ENCODE measurements at places on chromosomes 16 and 17.
A peak's percentile ranks its signal among the peaks of the same experiment; 100 is the strongest.

- DNase-seq: no peak
Measured at GRCh38 chr16:17452922-17453321, 17.8 kb downstream of the XYLT1 start.

GRCh38 chr17:76953946-76954345 is 85.7 kb downstream of the MGAT5B start:
- no peak for DNase-seq

- DNase-seq: no peak
Measured at GRCh38 chr16:21991621-21992020, 9.3 kb downstream of the PDZD9 start.

DNA sequence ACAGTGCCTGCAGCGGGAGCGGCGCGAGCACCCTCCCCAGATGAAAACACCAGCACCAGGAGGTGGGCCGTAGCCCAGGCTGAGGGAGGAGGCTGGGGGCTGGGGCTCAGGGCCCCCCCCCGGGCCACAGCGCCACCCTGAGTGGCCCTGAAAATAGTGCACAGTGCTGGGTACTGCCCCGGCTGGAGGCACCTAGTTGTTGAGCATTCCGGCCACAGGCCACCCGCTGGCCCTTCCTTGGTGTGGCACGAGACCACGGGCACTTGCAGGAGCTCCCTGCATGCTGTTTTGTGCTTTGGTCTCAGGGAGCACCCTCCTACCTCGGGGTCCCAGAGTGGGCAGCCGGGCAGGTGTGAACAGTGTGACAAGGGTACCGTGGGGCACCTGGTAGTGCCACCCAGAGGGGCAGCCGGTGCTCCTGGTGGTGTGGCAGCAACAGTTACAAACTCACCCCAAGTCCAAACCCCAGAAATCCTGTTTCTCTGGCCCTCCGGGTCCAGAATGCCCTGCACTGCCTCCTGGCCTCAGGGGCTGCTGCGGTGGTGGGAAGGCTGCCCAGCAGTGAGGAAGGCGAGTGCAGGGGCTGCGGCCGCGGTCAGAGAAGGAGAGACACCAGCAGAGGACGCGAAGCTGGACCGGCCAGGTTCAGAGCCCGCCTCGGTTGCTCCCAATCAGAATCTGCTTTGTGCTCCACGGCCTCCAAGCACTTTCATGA is 11.9 kb downstream of the FSCN2 start:
- DNase-seq: no peak

DNA sequence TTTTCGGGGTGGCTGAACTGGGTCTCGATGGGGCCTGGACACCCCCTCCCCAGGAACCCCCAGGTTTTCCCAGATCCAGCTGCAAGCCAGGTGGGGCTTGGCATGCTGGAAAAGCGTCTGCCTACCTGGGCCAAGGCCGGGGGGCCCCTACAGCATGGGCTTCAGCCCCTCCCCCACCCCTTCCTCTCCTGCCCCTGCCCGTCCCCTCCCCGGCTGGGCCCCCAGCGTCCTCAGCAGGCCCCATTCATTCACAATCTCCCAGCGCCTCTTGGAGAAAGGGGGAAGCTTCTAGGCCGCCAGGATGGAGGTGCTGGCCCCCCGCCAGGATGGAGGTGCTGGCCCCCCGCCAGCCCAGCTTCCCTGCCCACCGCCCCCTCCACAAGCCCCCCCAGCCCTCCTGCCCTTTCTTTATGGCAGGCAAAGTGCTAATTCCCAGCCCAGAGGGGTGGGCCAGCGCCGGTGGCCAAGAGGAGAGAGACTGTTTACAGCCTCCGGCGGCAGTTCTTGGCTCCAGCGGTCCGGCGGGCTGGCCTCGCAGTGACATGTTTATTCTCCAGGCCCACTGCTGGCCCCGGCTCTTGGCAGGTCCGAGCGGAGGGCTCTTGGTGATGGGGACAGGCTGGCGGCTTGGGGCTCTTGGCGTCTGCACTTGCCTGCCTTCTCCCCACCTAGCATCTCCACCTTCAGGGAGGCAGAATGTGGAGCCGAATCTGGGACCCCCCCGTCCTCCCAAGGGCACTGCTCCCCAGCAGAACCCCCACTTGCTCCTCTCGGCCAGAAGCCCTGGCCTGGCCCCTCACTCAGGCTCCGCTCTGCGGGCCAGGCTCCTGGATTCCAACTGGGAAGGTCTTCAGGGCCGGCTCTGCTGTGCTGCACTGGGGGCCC is 94.4 kb upstream of the CIBAR2 start:
- peak; percentile 70 for DNase-seq

DNA sequence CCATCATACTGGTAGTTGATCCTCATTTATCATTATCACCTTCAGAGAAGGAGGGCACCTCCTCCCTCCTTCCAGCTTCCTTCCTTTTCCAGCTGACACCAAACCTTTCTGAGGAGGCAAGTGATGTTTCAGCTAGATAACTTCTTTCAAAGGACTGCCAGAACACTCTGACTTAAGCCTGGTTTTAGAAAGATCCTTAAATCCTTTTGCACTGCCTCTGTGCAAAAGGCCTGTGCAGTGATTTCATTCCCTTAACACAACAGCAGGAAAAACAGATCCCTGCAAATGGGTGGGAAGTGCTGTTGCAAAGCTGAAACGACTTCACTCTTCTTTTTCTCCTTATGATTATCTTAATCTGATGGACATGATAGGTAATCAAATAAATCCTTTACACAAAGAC is 7.1 kb upstream of the KRT23 start:
- DNase-seq: no peak

GRCh38 chr17:16036261-16036660 is 36.6 kb downstream of the TTC19 start:
- no peak for DNase-seq

DNA sequence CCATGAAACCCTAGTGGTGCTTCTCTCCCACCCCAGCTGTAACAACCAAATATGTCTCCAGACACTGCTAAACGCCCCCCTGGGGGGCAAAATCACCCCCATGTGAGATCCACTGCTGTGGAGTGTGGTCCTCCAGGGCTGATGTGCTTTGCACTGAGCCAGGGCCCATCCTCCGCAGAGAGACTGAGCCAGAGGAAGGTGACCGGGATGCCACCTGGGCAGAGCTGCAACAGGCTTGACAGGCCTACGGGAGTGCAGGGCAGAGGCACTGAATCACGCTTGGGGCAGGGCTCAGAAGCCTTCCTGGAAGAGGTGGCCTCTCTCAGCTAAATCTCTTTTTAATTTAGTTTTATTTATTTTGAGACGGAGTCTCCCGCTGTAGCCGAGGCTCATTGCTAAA is 4.4 kb downstream of the GJD3 start:
- no peak for DNase-seq

DNA sequence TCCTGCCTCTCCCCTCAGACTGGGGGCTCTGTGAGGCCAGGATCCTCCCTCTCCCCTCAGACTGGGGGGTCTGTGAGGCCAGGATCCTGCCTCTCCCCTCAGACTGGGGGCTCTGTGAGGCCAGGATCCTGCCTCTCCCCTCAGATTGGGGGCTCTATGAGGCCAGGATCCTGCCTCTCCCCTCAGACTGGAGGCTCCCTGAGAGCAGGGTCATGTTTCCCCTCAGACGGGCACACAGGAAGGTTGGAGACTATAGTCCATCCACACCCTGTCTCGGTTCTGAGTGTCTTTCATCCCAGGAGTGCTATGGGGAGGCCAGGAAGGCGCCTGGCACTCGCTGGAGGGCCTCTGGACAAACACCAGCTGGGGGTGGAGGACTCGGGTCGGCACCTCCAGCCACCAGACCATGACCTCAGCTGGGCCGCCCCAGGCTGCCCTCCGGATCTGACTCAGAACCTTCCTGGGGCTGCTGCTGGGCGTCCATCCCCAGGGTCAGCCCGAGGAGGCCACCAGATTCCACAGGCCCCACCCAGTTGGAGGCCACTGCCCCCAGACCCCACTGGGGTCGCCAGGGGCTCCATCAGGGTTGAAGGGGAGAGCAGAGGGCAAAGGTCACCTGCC is 21.9 kb upstream of the DLX4 start:
- no peak for DNase-seq

DNA sequence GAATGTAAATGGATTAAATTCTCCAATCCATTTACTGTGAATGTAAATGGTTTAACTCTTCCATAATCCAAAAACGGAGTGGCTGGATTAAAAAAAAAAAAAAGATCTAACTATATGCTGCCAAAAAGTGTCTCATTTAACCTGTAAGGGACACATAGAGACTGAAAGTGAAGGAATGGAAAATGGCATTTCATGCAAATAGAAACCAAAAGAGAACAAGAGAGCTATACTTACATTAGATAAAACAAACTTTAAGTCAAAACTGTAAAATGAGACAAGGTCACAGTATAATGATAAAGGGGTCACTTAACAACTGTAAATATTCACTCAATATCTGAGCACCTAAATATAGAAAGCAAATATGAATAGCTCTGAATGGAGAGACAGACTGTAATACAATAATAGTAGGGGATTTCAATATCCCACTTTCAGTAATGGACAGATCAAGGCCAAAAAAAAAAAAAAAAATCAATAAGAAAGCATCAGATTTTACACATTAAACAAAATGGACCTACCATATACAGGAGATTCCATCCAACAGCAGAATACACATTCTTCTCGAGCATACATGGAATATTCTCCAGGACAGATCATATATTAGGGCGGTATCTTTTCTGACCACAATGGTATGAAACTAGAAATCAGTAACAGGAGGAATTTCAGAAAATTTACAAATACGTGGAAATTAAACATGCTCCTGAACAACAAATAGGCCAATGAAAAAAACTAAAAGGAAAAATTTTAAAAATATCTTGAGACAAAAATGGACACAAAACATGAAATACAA is 36.4 kb downstream of the CDR2 start:
- DNase-seq: no peak

DNA sequence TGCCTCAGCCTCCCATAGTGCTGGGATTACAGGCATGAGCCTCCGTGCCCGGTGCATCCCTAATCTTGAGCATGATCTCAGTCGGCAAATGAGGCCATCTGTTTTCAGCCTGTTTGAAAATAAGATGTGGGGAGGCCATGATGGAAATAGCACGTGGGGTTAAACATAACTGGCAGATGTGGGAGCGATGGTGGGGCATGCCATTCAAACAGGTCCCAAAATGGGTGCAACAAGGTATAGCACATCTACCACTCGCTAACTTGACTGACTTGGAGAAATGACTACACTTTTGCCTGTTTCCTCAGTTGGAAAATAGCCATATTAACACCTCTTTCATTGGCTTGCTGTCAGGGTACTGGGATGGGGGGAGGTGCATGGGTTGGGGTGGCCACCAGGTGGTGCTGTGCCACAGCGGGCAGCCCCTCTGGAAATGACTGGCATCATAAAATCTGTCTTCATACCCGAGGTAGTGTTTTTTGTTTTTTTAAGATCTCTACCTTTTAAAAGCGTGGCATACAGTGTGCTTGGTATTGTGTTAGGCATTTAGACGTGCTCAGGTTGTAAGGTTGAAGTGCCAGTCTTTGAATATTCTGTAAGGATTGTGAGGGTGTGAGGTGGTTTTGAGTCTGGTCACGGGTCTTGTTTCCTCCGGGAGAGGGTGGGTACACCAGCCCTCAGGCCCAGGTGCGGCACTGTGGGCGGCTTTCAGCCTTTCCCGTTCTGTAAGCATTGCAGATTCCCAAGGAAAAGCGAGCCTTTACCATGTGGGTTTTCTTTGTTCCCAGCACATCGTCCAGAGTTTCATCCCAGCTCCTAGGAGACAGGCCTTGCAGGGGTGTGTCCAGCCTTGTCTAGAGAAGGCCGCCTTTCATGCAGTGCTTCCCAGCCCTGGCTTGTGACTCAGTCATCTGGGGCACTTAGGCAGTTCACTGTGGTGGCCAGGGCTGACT is 2.9 kb upstream of the TTYH2 start:
- DNase-seq: peak; percentile 90

DNA sequence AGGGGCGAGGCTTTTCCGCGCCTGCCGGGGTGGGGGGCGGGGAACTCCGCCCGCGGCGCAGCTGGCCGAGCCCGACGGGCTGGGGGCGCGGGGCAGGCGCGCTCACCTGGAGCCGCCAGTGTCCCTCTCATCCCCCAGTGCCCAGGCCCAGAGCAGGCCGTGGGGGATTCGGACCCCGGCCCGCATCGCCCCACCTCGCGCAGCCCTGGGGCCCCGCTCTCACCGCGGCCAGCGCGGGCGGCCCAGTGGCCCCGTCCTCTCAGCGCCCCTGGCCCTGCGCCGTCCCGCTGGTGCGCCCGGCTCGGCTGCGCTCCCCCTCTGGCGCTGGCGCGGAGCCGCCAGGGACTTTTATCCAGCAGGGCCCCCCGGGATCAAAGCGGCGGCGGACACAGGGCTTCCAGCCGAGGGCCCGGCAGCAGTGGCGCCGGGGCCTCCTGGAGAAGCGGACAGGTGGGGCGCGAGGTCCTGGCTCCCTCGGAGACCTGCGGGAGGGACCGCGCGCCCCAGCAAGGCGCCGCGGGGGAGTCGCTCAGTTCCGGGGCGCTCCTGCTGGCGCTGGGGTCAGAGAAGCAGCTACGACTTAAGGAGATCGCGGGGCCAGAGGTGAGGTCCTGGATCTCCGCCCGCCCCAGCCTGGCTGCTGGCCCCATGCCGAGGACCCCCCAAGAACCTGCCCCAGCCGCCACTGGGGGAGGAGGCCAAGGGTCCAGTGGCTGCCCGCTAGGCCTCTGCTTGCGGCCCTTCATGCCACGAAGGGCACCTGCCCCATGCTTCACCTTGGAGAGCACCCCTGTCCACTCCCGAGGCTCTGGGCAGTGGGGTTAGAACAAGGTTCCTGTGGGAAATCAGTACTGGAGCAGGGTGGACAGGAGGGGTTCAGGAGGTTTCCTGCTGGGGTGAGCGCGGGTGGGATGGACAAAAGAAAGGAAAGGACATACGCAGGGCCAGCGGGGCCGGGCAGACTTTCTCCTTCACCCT is 823 bp upstream of the NOTUM start:
- DNase-seq: no peak

DNA sequence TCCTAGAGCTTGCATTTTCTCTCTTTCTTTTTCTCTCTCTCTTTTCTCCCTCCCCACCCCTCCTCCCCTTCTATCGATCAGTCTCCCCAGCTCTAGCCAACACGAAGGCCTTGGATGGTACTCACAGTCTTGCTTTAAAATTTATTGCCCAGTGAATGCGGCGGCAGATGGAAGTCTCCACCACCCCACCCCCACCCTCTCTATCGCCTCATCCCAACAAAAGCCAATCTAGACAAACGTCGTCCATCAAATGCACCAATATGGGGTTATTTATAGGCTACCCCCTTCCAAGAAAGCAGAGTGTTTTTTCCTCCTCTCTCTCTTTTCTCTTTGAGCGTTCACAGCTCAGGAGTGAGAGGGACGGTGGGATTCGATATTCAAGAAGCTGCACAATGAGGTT is 10.5 kb upstream of the NGFR start:
- DNase-seq: no peak

DNA sequence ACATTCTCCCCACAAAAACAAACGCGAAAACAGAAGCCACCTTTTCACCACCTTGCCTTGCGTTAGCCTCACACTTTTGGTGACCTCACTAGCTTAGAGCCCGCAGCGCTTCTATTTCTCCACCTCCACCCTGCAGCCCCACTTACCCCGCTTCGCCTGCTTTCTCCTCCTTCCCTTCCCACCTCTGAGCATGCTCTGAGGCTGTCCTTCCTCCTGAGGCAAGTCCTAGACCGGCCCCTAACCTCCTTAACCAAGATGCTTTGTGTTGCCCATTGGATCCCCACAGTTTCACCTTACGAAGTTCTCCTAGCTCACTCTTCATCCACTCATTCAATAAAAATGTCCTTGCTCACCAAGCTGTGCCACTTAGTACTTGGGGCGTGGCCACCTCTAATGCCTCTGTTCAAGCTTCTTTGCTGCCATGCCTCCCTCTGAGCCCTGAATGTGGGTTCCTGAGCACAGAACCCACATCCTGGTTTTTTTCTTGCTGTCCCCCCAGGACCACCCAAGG is 1.3 kb downstream of the GNGT2 start:
- DNase-seq: no peak
